HT1080 (cell line): ENCODE measurements at places on chromosomes 2 and 18. TPM values are rescaled to one million over a fixed set of nuclear protein-coding genes. Genes with fewer than 3 reads are reported as not detected.

Gene TFPI
- total RNA-seq: 0.03 TPM in 1 of 2 replicates, not detected in the other

GRCh38 chr2:222241128-222241870 lies 57.5 kb downstream of the PAX3 start:
- no peak for DNase-seq

- no peak for DNase-seq
These were observed 62.1 kb upstream of the PGAP1 start for GRCh38 chr2:196988639-196989038.

DNA sequence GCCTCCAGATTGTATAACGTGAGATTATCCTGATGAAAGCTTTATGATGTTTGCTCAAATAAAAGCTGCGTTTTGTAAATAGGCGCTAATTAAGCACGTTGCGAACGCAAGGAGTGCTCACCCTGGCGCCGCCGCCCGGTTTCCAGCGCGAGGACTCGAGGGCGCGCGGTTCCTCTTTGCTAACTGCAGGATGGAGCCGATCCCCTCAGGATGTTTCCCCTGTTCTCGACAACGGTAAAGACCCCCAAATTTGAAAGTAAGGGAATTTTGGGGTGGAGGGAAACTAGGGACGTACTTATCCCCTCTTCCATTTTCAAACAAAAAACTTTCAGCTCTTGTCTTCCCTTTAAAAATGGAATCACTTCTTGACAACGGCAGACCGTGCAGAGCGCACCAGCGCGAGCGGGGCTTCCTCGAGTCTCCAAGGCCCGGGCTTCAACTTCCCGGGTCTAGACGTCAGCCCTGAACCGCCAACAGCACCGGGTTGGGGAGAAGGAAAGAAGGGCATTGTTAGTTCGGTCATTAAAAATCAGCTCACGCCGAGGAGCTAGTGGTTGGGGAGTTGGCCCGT lies 1.1 kb upstream of the GBX2 start:
- no peak for DNase-seq

- DNase-seq: no peak
These were observed 916 bp downstream of the TAF4B start for GRCh38 chr18:26227051-26227670.
